ENCODE measurements at places on chromosomes 2 and 18.

- no peak for DNase-seq
Measured at GRCh38 chr2:18430996-18431748, 129.3 kb downstream of the RDH14 start.

GRCh38 chr18:77478646-77479442 is 229.2 kb downstream of the GALR1 start:
- no peak for DNase-seq

DNA sequence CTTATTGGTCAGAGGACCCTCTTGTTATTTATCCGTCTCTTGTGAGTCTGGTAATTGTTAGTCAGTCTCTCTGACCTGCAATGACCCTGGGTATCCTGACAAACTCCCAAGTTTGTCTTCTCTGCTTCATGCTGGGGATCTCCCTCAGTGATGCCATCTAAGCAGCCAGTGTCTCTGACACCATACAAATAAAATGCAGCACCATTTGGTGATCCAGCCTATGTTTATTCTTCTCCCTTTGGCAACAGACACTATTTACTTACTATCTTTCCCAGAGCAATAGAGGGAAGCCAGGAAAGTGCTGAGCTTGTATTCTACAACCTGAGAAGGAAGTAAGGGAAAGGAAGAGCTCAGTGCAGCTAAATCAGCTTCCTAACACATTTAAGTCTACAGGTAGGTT is 15.9 kb downstream of the SERPINE2 start:
- no peak for DNase-seq

DNA sequence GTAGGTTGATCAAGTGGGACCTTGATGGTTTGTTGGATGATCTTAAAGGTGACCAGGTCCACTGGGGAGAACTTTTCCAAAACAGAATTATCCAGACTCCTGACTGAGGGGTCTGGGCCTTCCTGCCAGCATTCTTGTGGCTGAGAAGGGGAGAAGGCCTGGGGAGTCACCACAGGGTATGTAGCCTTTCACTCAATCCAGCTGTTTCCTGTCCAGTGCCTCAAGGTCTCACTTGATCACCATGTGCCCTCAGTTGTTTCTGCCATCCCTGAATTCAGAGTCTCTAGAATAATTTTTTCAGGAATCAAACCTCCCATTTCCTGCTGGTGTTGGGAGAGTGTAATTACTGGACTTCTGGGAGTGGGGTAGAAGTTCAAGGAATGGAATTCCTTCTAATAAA is 54.4 kb upstream of the TANC1 start:
- no peak for DNase-seq

- no peak for DNase-seq
Measured at GRCh38 chr2:204364860-204365535, 180.3 kb upstream of the PARD3B start.

DNA sequence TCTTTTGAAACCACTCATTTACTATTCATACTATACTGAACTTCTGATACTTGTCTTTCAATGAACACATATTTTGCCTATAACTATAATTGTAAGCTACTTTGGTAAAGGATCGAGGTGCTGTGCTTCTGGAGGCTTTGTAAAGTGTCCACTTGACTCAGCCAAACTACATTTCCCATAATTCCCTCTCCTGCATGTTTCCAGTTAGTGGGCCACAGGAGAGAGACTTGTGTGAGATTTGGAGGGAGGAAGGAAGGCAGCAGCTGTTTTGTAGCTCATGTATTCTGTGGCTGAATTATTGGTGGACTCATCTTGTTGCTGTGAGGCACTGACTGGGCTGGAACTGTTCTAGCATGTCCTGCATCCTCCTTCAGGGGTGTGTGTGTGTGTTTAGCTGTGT is 328.8 kb downstream of the ARL6IP6 start:
- DNase-seq, result no peak

- no peak for DNase-seq
Measured at GRCh38 chr2:200716386-200716785, 95.3 kb upstream of the BZW1 start.

- DNase-seq, result no peak
Measured at GRCh38 chr2:8974016-8974415, 29.5 kb downstream of the MBOAT2 start.

DNA sequence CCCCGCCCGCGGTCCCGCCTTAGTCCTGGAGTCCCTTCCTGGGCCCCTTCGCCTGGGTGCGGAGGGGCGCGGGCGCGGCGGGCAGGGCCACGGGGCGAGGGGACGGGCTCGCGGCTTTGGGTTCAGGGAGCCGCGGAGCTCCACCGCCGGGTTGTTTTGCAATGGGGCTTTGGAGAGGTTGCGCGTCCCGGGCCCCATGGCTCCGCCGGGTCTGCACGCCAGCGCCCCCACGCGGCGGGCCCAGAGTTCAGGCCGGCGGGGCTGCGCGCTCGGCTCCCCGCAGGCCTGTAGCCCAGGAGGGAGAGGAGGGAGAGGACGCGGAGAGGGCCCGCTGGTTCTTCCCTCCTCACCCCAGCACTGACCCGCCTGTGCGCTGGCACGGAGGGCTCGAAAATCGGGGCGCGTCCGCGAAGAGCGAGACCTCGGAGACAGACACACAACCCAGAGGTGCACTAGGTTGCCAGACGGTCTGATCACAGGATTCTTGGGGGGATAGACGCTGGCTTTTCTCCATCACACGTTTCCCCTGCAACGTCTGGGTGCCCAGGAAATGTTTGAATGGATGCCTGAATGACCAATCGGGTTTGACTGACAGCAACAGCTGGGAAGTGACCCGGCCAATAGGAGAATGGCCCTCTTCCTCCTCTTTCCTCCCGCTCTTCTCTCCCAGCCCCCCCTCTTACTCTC is 4.9 kb upstream of the SIX2 start:
- no peak for DNase-seq

GRCh38 chr2:188970211-188970610 is 4.0 kb upstream of the COL3A1 start:
- no peak for DNase-seq

DNA sequence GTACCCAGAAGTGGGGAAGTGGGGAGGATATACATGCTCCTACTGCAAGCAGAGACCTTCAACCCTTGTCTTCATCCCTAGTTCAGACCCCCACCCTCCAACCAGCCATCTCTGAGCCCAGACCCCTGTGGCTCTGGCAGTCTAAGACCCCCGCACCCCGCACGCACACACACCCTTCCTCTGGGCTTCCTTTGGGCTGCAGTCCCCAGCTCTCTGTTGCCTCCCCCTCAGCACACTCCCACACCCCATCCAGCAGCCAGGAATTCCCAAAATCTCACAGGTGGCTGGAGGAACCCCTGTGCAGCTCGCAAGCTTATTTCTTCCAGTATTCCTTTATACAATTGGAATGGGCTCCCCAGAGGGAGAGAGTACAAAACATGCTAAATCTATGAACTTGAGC is 13.9 kb upstream of the GYPC start:
- DNase-seq, result no peak

DNA sequence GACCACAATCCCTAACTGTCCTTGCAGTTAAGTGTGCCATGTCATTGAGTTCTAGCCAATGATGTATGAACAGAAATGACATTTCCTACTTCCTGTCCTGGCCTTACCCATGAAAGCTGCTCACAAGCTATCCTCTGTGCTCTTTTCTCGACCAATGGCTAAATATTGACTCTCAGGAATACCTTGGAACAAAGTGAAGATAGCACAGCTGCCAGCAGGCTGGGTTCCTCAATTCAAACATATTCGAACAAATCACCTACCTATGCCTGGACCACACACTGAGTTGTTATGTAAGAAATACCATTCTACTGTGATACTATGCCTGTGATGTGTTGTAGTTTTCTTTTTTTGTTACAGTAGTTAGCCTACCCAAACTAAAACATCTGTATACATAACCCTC is 65.1 kb downstream of the GAREM1 start:
- no peak for DNase-seq

DNA sequence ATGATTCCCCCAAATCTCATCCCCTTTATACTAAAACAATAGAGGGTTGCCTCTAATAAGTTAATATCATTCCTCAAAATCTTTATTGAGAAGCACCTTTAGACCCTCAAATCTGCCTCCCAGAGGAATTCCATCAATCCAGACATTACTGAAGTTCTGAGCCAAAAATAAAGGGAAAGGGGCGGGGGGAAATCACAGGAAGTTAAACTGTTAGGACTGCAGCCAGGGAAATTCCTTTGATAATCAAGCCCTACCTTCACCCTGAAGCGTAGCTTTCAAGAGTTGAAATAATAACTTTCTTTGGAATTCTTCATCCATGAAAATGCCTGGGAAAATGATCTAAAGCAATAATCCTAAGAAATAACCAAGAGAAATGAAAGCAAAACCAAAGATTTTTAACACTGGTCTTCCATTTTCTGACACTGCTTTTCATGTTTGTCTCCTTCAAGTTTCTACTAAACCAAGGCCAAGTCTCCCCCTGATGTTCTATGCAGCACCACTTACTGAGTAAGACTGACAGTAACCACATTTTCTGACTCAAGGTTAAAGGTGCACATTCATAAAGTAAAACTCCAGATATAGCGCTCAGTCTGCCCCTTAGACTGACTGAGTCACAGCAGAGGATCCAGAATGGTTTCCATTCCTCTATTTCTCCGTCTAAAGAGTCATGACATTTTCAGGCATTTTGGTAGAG is 78.2 kb downstream of the TCF4 start:
- DNase-seq, result no peak

DNA sequence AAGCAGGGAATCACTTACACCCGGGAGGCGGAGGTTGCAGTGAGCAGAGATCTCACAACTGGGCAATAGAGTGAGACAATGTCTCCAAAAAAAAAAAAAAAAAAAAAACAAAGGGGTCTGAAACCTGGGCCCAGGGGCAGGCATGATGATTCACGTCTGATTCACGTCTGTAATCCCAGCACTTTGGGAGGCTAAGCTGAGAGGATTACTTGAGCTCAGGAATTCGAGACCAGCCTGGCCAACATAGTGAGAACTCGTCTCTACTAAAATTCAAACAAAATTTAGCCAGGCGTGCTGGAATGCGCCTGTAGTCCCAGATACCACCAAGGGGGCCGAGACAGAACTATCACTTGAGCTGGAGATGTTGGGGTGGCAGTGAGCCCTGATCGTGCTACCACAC is 30.3 kb downstream of the TEX44 start:
- no peak for DNase-seq

DNA sequence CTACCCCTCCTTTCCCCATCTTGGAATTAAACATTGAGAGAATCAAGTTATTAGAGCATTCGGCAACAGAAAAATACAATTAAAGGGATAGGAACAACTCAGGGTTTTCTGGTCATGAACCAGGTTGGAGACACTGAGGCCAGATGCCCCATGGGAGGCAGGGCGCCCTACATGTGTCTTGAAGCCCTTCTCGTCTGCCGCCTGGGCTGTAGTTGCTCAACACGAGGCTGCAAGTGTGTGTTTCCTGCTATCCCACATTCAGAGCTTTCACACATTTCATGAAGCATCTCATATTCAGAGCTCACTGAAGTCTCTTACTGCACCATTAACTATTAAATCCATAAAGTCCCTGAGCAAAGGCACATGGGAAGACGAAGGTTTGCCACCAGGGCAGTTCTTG is 28.8 kb downstream of the TTC39C start:
- DNase-seq, result no peak

DNA sequence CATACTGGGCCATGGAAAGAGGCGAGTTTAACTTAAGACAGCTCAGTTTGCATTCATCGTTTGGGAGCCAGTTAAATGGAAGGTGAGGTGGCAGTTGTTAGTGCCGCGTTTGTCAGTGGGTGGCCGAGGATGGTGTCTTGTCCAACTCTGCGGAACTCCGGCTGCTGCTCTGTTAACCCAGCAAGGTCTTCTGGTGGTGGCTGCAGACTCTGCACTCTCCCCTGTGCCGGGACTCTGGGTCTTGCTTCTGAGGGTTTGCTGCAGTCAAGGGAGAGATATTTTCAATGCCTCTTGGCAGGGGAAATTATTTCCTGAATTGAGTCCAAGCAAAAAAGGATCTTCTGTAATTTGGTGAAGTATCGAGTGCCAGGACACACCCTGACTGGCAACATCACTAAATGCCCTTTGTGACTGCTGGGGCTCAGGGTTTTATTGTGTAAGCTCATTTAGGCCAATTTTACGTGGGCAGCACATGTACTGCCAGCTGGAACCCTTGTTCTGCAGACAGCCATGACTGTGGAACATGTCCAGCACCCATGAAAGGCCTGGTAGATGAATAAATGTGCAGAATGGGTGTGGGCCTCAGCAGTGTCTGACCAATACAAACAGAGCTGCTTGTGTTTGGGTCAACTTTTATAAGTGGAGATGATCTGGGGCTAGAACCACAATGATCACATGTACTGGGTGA is 58.1 kb downstream of the IL1R2 start:
- DNase-seq, result no peak

DNA sequence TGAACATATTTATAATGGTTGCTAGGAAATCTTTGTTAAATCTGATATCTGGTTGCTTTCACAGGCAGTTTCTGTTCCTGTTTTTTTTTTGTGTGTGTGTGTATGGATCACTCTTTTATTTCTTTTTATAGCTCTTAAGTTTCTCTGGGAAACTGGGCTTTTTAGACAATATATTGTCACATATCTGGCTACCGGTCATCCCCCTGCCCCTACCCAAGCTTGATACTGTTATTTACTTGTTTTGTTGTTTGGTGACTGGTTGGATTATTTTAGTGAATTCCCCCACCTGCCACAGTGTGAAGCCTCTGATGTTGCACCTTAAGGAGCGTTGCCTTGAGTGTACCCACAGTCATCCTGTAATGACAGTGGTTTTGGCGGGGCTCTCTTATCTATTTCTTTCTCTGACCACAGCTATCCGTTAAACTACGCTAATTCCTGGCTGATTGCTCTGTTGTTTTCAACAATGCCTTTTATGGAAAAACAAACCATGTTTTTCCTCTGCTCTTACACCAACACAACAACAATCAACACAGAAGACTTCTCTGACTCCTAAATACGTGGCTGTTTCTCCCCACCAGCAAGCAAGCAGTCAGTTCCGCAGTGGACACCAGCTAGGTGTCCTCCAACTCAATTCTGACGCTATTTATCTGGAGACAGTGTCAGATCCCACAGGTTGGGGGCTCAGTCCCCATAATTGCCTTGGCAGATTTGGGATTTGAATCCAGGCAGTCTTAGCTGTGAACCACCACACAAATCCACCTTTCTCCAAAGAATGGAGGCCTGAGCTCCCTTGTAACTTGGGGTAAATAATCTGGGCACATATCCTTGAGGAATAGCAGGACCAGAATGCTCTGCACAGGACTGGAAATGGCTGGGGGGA is 10.9 kb downstream of the GNLY start:
- DNase-seq, result no peak

GRCh38 chr18:44654573-44654972 is 26.1 kb upstream of the SETBP1 start:
- no peak for DNase-seq

DNA sequence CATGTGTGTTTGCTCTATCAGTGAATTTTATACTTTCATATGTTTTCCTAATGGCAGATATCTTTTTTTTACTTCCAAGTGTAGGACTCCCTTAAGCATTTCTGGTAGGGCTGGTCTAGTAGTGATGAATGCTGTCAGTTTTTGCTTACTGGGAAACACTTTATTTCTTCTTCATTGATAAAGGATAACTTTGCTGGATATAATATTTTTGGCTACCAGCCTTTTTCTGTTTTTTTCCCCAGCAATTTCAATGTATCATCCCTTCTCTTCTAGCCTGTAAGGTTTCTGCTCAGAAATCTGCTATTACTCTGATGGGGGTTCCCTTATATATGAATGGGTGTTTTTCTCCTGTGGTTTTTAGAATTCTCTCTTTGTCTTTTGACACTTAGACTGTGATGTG is 980.6 kb upstream of the PIK3C3 start:
- no peak for DNase-seq

Data from NCI-H187 (cell line).